Lung (tissue), 17 donors: ENCODE measurements at places on chromosomes 12 and 14. TPM values are rescaled to one million over a fixed set of nuclear protein-coding genes. Genes with fewer than 3 reads are reported as not detected.

The IKBIP gene
- 14.9 TPM for total RNA-seq

The FGF6 gene
- total RNA-seq: not detected

The VWF gene
- total RNA-seq: 285 TPM

- no peak for DNase-seq
Measured at GRCh38 chr12:52200086-52200780, 8.4 kb upstream of the KRT80 start.

DNA sequence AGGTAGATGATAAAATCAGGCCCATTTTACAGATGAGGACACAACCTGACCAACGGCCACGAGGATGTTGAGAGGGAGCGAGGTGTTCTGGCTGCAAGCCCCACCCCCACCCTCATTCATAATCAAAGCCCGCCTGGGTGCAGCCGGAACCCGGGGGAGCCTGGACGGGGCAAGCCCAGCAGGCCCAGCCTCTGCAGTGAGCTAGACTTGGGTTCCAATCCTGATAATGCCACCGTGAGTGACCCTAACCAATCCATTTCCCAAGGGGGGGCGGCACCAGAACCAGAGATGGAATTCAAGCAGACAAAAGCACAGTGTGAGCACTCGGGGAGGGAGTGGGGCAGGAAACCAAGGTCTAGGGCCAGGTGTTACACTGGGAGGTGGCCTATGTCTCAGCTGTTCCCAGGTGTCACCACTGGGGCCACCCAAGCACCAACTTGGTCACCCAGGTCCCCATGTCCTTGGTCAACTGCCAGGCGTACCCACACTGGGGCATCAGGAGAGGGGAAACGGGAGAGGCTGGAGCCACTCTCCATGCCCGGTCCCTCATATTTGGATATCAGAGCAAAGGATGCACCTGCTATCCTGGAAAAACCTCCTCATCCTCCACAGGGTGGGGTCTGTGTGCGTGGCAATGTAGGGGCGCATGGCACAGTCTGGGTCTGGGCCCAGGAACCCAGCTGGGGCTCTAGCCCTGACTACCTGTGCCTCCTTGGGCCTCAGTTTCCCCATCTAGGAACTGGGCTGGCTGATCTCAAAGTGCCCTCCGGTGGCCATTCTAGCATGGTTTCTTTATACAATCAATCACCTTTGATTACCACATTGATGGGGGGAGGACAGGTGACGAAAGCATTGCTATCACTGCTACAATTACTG is 58.4 kb downstream of the FAM222A start:
- DNase-seq: no peak

DNA sequence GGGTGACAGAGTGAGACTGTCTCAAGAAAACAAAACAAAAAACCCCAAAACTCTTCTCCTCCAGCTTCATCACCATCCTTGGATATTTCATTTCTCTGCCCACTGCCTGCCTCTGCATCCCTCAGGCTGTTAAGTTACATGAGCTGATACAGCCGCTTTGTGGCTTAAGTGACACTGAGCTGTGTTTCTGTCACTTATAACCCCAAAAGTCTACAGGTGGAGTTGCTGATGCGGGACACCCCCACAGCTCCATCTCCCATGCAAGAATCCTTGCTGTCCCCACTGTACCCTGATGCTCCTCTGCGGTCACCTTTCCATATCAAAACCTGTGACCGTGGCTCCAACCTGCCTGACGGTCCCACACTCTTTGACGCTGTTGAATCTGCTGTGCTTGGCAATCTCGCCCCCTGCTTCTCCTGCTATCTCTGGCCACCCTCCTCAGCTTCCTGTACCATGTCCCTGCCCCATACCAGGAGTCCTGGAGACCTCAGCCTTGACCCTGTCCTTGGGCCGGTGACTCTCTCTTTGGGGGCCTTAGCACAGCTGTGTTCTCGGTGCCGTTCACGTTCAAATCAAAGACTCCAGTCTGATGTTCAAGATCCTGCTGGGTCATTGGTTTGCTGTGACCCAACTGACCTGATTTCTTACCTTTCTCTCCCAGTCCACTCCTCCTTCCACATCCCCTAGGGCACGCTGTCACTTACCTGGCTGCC is 20.3 kb downstream of the HVCN1 start:
- no peak for DNase-seq

GRCh38 chr12:80794551-80794950 is 77.8 kb downstream of the MYF5 start:
- no peak for DNase-seq

- no peak for DNase-seq
Measured at GRCh38 chr14:70838076-70838475, 28.8 kb upstream of the MAP3K9 start.

GRCh38 chr12:117968826-117969659 is at the start of gene KSR2:
Gene KSR2, minus strand, starts transcription at chr12:117968990. Its CDS starts 735 bp downstream, at chr12:117968255.
- peak; percentile 52 for DNase-seq
